ENCODE measurements at places on chromosomes 16 and 17. TPM values are rescaled to one million over a fixed set of nuclear protein-coding genes. Genes with fewer than 3 reads are reported as not detected.

DNA sequence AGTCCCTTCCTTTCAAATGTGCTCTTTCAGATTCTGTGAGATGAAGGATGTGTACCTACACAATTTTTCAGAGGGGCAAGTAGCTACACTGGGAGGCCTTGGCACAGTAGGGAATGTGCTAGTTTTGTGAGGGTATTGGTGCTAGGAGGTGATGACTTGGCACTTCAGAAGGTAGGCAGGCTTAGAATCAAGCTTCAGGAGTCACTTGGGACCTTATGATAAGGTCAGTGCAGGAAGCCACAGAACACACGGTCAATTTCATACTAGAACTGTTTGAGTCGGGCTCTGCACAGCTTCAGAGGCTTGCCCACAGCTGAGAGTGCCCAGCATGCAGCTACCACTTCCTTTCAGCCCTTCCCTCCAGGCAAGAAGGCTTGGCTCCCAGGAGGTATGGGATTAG is 6.1 kb downstream of the CMTM1 start:
- no peak for DNase-seq

DNA sequence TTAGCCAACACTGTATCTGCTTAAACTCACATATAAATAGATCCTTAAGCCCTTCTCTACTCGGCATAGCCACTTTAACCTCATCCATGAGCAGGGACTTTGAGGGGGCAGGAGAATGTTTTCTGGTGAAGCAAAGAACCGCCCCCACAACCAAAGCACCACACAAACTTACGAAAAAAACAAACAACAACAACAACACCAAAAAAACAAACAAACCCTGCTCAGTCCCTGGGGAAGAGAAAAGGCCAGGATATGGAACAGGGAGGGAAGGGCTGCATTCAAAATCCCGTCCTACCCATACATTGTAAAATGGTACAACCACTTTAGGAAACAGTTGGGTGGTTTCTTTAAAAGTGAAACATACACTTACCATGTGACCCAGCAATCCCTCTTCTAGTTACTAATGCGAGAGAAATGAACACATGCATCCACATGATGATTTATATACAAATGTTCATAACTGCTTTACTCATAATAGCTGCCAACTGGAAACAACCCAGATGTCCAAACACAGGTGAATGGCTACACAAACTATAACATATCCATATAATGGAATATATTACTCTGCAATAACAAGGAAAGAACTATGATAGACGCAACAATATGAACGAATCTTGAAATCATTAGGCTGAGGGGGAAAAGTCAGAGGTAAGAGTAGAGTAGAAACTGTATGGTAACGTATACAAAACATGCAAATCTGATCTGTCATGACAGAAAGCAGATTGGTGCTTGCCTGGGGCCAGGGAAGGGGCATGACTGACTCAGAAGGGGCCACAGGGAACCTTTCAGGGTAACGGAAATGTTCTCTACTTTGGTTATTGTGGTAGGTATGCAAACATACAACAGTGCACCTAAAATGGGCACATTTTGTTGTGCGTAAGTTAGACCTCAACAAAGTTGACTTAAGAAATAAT is 37.7 kb upstream of the TOB1 start:
- DNase-seq: no peak

GRCh38 chr17:44287651-44288050 is 19.7 kb upstream of the SLC4A1 start:
- DNase-seq: no peak

DNA sequence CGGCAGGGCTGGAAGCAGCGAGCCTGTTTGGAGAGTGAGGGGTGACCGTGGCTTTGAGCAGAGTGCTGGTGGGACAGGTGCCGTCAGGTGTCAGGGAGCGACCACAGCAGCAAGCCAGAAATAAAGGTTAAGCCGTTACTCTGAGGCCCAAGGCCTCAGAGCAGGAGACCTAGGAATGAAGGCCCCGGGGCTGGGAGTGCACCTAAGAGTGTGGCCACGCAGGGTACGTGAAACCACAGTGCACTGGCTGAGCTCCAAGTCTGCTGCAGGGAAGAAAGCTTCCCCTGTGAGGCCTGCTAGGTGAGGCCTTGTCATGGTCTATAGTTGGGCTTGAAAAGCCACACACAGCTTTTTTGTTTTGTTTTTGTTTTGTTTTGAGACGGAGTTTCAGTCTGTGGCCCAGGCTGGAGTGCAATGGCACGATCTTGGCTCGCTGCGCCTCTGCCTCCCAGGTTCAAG is 8.7 kb downstream of the CLUAP1 start:
- DNase-seq: no peak

The PIMREG gene
- total RNA-seq: 0.74 TPM

- no peak for DNase-seq
Measured at GRCh38 chr16:72935896-72936295, 112.0 kb downstream of the ZFHX3 start.

- no peak for DNase-seq
Measured at GRCh38 chr17:62745806-62746205, 62.3 kb downstream of the MARCHF10 start.

GRCh38 chr16:4113358-4114256 is 2.6 kb downstream of the ADCY9 start:
- no peak for DNase-seq

- DNase-seq: peak; percentile 85
Measured at GRCh38 chr16:57564571-57565270, 22.3 kb downstream of the ADGRG5 start.

DNA sequence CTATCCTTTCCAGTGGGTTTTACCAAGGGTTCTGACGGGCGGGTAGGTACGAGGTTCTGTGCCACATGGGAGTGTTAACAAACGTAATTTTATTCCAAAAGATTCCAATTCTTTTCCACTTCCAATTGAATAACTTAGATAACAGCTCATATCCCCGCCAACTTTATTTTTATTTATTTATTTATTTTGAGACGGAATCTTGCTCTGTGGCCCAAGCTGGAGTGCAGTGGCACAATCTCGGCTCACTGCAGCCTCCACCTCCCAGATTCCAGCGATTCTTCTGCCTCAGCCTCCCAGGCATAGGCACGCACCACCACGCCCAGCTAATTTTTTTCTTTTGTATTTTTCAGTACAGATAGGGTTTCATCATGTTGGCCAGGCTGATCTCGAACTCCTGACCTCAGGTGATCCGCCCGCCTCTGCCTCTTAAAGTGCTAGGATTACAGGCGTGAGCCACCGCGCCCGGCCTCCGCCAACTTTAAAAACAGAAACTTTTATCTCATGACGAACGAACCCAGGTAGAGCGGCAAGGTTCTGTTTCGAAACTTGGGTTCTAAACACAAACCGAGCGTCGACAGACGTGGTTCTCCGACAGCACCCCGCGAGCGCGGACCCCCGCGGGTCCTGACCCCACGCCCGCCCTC is 613 bp downstream of the ECI1 start:
- DNase-seq: no peak

DNA sequence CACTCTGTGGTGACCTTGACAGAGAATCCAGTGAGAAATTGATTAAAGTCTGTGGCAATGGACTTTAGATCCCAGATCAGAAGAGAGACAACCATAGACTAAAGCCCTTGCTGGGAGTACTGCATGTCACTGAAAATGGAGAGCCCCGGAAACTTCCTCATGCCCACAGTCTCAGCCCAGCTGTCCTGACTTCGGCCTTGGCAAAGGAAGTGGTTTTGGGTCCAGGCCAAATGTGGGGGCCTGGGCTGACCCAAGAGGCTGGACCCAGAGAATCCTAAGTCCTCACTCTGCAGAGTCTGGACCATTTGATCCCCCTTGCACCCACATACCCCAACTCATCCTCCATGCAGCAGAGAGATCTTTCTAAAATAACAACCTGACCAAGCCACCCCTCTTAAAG is 4.7 kb upstream of the BEAN1 start:
- no peak for DNase-seq

- DNase-seq: no peak
Measured at GRCh38 chr16:67741118-67741517, 22.0 kb upstream of the GFOD2 start.

DNA sequence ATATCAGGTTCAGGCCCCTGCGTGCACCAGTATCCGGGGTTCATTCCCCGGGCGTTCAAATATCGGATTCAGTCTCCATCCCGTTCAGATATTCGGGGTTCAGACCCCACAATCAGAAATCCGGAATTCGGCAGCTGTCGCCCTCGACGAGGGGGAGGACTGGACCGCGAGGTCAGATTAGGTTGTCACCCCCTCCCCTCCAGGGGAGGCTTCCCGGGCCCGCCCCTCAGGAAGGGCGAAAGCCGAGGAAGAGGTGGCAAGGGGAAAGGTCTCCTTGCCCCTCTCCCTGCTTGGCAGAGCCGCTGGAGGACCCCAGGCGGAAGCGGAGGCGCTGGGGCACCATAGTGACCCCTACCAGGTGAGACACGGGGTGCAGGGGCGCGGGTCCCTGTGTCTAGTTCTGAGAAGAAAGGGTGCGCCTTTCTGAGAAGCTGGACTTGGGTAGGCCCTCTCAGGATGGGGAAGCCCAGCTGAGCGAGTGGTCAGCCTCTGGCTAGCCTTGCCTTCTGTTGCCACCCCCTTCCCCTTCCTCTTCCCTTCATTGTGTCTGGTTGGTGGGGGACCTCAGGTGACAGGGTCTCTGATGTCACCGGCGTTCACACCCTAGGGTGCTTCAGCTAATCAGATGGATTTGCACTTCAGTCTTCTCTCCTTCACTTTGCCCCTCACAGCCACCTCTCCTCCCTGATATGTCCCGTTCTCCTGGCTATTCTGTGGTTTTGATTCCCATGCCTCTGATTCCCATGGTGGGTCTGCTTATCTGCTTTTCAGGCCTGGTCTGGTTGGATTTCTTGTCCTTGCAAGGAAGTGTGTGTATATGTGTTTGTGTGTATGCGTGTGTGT is 844 bp downstream of the TAOK2 start:
- no peak for DNase-seq

GRCh38 chr17:19305761-19306159 is 56.8 kb downstream of the B9D1 start:
- DNase-seq: no peak

The BCAR1 gene
- total RNA-seq: 39.5 TPM

GRCh38 chr16:52561910-52562741 is 15.2 kb upstream of the TOX3 start:
- no peak for DNase-seq

GRCh38 chr16:52073024-52073423 is 473.9 kb downstream of the TOX3 start:
- DNase-seq: no peak

DNA sequence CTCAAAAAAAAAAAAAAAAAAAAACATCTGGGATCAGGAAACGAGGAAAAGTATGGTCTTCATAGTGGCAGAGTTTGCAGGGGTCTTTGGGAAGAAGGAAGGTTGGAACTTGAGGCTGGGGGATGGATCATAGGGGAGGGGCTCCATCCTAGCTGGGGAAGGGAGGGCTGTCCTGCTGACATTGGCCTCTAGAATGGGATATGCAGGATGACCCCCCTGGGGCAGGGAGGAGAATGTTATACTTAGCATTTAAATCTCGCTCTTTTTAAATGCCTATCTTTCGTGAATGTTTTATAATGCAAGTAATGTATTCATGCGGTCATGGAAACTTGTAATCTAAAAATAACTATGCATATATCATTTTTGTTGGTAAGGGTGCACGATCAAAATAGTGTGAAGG is 33.2 kb downstream of the TMEM235 start:
- no peak for DNase-seq

The PRR11 gene
- 7.9 TPM for total RNA-seq

The COG8 gene
- 46.2 TPM for total RNA-seq

The MARVELD3 gene
- 4.7 TPM for total RNA-seq

DNA sequence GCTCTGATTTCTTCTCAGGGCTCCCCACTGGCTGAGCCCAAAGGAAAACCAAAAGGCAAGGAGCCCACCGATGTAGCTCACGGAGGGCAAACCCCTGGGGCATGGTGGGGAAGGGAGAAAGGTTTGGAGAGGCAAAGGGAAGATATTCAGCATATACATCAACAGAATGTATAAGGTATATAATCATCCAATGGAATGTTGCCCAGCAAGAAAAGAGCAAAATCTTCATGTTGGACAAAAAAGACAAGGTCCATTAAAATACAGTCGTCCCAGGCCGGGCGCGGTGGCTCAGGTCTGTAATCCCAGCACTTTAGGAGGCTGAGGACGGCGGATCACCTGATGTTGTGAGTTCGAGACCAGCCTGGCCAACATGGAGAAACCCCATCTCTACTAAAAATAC is 1.6 kb downstream of the CPPED1 start:
- DNase-seq: no peak

The RSKR gene
- total RNA-seq: 21.6 TPM

GRCh38 chr17:78496311-78496710 is 80.9 kb downstream of the DNAH17 start:
- no peak for DNase-seq

Measured in vagina (tissue), 2 donors.